ENCODE measurements at places on chromosomes 2 and 18.

DNA sequence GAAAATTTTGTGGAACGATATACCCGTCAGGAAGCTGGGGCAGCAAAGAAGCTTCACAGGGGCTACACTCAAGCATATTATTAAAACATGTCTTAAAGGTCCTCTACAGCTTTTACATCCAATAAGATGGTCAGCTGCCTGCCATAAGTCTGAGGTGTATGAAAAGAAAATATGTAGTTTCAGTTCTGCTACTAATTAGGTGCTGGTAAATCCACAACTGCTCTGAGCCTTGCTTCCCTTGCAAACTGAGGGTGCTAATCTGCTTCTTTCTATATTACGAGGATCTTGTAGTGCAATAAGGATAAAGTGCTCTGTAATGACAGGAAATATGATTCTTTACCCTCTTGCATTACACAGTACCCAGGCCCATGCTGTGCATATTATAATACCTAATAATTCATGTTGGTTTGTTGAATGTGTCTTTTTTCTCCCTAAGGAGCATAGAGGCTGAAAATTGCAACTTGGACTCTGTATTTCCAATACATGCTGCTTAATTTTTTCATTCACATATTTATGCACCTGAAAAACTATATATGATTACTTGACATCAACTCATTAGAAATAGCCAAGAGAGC, 14.5 kb upstream of the SLC8A1 start:
- DNase-seq = no peak

- no peak for DNase-seq
Observed at GRCh38 chr2:84417453-84418145, 41.5 kb downstream of the SUCLG1 start.

DNA sequence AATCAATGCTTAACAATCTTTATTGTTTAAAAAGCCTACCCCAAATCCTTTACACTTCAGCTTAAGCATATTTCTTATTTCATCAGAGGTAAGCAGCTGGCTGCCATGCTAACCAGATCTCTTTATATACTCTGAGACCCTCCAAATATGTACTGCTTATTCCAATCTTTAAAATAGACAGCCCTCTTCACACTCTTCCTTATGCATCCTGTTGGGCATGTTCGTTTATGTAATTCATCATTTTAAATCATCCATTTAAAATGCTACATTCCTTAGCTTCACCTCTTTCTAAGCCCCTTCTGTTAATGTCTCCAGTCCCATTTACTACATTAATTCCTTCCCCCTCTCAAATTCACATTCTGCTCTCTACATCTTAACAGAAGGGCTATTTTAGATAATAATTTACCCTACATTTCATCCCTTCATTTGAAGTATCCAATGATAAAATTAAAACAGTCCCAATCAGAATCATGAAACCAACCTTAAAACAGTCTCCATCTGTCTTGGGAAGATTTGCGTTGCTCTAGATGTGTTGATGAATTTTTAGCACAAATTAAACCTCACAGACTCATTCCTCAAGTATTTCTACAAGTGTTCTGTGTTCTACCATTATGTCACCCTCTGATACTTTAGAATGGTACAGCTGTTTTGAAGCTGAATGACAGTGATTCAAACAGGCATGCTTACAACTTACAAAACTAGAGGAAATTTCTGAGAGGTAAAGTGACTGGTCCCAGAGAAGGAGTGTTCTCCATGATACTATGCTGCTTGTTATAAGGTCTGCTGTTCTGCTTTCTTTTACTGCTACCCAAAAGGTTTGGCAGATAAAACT, 59.1 kb downstream of the ZNF385B start:
- no peak for DNase-seq

- DNase-seq = no peak
Observed at GRCh38 chr2:239379641-239380170, 21.1 kb downstream of the HDAC4 start.

DNA sequence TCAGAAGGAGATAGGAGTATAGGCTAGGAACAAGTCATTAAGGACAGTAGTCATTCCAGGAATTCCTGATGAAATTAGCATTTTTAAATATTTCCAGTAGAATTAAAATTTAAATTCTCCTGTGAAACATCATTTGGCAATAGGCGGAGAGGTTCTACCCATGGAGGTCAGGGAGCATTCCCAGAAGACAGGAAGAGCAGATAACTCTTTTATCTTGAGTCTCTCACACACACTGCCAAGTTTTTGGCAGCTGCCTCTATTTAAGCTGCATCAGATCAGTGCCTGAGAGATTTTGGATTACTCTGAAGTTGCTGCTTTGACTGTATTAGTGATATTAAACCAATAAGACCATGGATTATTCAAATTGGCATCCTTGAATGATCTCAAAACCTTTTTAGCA, 714.7 kb downstream of the EPHA4 start:
- no peak for DNase-seq

DNA sequence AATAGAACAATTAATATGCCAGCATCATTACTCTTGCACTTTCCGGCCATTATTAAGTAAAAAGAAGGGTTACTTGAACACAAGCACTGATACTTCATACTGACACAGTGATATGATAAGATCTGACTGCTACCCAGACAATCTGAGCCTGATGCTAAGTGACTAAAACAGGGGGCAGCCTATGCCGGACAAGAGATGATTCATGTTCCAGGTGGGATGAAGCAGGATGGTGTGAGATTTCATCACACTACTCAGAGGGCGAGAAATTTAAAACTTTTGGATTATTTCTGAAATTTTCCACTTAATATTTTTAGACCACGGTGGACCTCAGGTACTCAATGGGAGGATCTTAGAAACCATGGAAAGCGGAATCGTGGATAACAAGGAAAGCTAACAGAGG, 61.7 kb downstream of the LIPG start:
- no peak for DNase-seq

GRCh38 chr2:120477831-120478481, 132.0 kb downstream of the INHBB start:
- DNase-seq = no peak

- DNase-seq = no peak
Observed at GRCh38 chr2:50512397-50512796, 519.5 kb downstream of the NRXN1 start.

GRCh38 chr18:2075499-2075898, 495.8 kb downstream of the METTL4 start:
- DNase-seq = no peak

GRCh38 chr18:65751155-65752085, 608 bp downstream of the CDH7 start:
- peak; percentile 64 for DNase-seq

DNA sequence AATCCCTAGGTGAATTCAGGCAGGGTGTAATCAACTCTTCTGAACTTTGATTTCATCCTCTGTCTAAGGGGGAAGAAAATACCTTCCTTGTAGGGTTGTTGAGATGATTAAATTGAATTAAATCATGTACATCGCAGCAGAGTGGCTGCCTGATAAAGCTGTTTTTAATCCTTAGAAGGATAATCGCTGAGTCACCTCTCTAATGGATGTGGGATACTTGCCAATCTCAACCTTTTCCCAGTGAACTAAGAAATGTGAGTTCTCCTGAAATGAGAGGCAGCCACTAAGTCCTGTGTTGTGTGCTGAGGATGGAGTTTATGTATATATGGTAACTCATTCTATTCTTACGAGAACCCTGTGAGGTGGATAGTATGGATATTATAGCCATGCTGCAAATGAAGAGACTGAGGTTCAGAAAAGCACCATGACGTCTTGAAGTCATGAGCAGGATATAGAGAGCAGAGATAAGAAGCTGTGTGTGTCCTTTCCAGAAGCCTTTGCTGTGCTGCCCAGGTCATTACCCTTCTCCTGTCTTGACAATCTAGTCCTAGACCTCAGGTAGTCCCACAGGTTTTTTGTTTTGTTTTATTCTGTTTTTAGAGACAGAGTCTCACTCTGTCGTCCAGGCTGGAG, 93.3 kb downstream of the HNRNPLL start:
- no peak for DNase-seq

DNA sequence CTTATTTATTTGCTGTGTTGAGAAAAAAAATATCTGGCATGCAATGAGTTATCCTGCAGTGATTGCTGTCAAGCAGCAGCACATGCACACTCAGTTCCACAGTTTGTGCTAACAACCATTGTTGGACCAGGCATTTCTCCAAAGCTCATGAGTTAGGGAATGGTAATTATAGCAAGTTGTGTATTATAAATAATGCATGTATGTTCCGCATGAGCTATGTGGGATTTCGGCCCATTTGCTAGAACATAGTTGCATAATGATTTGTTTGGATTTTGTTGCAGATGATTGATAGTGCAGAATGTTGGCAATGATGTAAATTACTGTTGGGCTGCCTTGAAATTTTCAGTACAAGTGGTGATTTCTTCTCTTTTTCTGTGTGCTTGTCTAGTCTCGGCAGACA, 10.7 kb downstream of the KCNJ3 start:
- no peak for DNase-seq

DNA sequence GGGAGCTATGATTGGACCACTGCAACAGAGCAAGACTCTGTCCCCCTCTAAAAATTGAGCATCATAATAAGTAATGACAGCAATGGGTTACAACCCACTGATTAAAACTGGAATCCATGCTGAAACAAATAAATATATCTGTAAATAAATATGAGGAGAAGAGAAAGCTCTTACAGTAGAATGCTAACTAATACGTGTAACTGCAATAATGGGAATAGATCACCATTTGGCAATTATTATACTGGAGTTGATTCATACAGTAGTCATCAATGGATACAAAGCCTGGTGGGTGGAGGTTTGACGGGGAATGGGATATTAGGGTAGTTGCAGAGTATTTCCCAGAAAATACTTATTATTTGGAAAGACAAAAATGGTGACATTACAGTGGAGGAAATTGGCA, 6.1 kb upstream of the INO80B start:
- DNase-seq = no peak

DNA sequence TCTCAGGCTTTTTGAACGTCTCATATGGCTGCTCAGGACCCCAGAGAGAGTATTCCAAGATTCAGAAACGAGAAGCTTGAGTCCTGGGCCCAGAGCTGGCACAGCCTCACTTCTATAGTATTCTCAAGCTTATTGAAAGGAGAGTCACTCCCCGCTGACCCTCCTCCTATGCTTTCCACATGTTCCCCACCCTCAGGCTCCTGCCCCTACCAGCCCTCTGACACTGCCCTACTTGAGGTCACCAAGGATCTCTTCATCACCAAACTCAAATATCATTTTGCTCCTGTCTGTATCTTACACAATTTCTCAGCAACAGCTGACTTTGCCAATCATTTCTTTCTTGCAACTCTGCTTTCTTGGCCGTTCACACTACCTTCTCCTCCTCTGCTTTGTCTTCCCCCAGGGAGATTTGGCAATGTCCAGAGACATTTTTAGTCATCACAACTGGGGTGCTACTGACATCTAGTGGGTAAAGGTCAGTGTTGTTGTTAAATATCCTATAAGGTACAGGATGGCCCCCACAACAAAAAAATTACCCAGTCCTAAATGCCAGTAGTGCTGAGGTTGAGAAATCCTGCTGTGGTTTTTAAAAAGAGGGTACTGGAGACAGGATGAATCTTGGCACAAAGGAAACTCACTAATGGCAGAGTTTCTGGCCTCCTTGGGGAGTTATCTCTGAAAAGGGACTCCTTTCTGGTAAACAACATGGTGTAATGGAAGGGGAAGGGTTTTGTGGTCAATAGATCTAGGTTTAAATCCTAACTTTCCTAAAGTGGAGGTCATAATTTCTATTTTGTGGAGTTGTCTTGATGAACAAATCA, 26.9 kb upstream of the INSIG2 start:
- DNase-seq = no peak

- DNase-seq = no peak
Observed at GRCh38 chr2:24920098-24920808, at the start of gene ADCY3. TSS of gene ADCY3 (minus strand) at chr2:24920237. CDS start at chr2:24918987, 1,250 bp downstream.

- no peak for DNase-seq
Observed at GRCh38 chr2:155679647-155680046, 652.9 kb downstream of the NR4A2 start.

DNA sequence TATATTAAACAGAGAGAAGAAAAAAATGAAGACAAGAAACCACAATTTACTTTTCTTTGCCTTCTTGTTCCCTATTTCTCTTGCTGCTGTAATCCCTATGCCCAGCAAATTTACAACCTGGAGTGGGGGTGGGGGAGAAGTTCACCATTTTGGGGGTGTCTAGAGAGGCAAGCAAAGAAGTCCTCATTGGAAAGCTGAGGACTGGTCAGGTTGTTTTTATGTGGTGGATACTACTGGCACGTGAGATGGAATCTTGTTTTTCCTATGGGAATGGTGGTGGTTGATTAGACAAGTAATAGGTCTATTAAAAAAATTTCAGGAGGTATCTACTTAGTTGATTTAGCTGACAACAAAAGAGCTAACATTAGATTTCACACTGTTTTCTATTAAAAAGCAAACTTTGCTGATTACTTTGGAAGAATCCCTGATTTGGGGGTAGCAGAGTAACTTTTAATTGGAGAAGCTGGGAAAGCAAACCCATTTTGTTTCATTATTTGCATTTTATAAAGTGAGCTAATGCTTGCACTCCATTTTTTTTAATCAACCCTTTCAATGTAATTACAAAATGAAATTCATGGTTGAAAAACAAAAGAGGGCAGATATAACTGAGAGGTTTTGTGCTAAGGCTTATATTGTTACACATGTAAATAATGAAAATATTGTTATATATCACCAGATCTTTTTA, 6.0 kb downstream of the POU3F3 start:
- no peak for DNase-seq

DNA sequence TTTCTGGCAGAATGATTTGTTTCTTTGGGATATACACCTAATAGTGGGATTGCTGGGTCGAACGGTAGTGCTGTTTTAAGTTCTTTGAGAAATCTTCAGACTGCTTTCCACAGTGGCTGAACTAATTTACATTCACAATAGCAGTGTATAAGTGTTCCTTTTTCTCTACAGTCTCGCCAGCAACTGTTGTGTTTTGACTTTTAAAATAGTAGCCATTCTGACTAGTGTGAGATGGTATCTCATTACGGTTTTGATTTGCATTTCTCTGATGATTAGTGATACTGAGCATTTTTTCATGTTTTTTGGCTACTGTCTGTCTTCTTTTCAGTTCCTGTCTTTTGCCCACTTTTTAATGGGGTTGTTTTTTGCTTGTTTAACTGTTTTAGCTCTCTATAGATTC, 306.2 kb downstream of the KIAA1328 start:
- no peak for DNase-seq

DNA sequence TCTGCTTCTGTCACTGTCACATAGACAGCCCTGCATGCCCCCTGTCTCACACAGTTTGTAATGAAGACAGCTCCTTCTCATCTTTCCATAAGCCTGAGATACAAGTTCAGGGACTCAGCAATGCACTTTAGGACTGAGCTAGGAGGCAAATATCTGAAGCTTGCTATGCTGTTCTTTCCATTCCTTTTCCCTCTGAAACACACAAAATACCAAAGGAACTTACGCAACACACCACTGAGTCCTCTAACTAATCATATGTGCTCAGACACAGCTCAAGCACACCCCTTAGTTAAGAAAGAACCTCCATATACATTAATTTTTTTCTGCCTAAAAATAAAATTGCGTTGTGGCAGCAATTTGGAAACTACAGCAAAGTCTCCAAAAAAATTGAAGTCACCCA, 17.9 kb downstream of the SERPINB8 start:
- no peak for DNase-seq

GRCh38 chr18:79953971-79954651, 2.7 kb upstream of the SLC66A2 start:
- DNase-seq = no peak

- DNase-seq = peak; percentile 6
Observed at GRCh38 chr2:8680822-8681760, 765 bp upstream of the ID2 start.

GRCh38 chr18:28120828-28121515, 56.0 kb downstream of the CDH2 start:
- DNase-seq = no peak

- DNase-seq = no peak
Observed at GRCh38 chr2:228167290-228167689, 14.2 kb downstream of the SPHKAP start.

GRCh38 chr2:127661949-127662510, 13.3 kb downstream of the LIMS2 start:
- DNase-seq = no peak

Data from NCI-H1092 (cell line).